GM12864 (cell line): ENCODE measurements at places on chromosomes 5 and 9.
A peak's percentile ranks its signal among the peaks of the same experiment; 100 is the strongest.

DNA sequence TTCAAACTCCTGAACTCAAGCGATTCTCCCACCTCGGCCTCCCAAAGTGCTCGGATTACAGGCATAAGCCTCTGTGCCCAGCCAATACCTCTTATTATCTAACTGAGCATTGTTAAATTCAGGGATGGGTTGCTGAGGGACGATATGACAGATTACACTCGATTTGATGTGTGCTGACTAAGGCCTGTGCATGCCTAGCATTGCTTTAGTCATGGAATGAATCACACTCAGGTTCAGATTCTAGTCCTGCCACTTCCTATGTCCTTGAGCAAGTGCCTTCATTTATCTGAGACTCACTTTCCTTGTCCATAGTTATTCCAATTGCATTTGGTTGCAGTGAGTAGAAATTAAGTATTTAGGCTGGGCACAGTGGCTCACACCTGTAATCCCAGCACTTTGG lies 19.5 kb downstream of the THBS4 start:
- no peak for DNase-seq

GRCh38 chr9:19999491-20000057 lies 210.7 kb upstream of the SLC24A2 start:
- DNase-seq: peak; percentile 80

GRCh38 chr9:94472806-94473360 lies 82.0 kb upstream of the PCAT7 start:
- DNase-seq: no peak

DNA sequence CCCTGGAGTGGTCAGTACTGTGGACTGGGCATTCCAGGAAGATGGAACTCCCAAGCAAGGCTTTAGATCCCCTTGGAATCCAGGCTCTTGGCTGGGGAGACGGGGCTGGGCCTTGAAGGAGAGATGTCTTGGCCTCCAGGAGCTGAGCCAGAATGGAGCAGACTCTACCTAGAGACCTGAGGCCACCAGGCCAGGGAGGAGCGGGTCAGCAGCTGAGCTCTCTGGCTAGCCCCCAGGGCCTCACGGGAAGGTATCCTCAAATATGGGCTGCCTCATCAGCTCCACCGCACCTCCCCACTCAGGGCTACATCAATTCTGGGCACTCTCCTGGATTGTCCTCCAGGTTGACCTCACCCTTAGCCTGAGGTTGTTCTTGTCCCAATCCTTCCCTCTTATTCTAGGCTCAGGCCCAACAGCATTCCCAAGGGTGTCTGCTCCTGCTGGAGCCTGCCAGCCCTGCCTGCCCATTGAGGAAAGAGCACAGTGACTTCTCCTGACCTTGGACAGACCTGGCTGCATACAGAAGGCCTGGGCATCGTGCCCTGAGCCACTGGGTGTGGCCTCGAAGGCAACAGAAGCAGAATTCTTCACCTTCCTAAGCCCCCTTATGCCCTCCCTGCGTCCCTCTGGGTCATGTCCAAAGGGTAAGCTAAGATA lies 3.0 kb upstream of the PDLIM4 start:
- DNase-seq: no peak

GRCh38 chr5:140800816-140801493 lies at the start of gene PCDHA3:
TSS of gene PCDHA3 (plus strand) at chr5:140801057.
- no peak for DNase-seq

- DNase-seq: no peak
These were observed 124.8 kb upstream of the LARP1 start for GRCh38 chr5:154630410-154630809.

GRCh38 chr5:29794141-29794787 lies 1399.2 kb upstream of the CDH6 start:
- no peak for DNase-seq
